ENCODE measurements at places on chromosomes 3 and 15.

GRCh38 chr3:37590328-37591079, 271.2 kb upstream of the CTDSPL start:
- DNase-seq: no peak

DNA sequence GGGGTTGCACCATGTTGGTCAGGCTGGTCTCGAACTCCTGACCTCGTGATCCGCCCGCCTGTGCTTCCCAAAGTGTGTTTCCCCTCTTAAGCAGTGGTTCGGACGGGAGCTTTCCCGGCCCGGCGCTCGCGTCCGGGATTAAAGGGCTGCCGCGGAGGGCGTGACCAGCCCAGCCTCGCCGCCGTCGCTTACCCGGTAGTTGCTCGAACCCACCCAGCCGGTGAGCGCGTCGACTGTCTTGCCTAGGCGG, 513 bp downstream of the CLASP2 start:
- peak; percentile 70 for DNase-seq

GRCh38 chr3:184440151-184440550, 60.3 kb downstream of the CHRD start:
- DNase-seq: no peak

GRCh38 chr3:125641891-125642290, 46.6 kb upstream of the OSBPL11 start:
- DNase-seq: no peak

GRCh38 chr15:68552344-68552743, 26.4 kb upstream of the CORO2B start:
- no peak for DNase-seq

DNA sequence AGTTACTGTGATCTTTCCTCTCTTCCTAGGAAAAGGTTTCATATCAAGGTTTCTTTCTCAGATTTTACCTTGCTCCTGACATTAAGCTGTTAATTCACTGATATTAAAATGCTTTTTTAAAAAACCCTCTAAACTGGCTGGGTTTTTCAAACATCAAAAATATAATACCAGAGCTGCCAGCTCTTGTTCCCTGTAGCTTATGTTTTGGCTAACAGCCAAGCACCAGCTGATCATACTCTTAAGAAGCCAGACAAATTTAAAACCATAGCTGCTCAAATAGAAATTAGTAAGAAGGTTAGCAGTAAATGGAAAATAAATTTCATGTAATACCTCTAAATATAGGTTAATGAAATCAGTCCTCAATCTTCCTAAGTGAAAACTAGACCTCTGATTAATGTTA, 657.5 kb downstream of the GRM7 start:
- no peak for DNase-seq

DNA sequence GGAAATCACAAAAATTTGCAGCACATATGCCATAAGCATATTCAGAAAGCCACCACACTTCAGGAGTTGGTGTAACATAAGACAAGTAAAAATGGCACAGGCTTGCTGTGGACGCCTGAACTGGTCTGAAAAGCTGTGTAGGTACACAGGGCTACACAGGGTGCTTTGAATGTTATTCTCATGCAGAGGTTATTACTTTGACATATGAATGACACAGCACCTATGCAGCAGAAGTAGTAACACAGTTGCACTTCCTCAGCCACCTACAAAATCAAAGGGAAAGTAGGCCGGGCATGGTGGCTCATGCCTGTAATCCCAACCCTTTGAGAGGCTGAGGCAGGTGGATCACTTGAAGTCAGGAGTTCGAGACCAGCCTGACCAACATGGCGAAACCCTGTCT, 54.5 kb downstream of the OSBPL10 start:
- DNase-seq: no peak

GRCh38 chr3:19541284-19541683, 392.7 kb downstream of the EFHB start:
- no peak for DNase-seq

GRCh38 chr3:177665122-177665808, 468.0 kb upstream of the TBL1XR1 start:
- DNase-seq: no peak

GRCh38 chr3:43478118-43478785, 143.6 kb downstream of the ANO10 start:
- no peak for DNase-seq

DNA sequence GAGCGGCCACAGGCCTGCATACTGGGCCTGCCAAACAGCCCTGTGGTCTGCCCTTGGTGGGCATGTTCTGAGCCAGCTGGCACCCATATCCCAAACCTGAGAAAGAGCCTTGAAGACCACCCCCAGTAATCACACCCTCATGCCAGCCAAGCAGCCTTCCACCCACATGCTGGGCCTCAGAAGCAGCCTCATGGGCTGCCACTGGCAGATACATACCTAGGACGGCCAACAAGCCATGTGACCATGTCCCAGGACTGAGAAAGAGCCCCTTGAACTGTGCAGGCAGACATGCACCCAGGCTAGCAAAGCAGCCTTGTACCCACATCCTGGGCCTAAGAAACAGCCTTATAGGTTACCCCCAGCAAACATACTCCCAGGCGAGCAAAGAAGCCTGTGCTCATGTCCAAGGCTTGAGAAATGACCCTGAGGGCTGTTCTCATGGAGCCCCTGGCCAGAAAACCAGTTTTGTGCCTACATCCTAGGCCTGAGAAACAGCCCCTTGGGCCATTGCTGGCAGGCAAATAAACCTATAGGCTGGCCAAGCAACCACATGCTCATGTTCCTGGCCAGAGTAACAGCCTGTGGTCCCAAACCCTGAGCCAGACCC, 24.9 kb downstream of the TUBGCP5 start:
- DNase-seq: no peak

DNA sequence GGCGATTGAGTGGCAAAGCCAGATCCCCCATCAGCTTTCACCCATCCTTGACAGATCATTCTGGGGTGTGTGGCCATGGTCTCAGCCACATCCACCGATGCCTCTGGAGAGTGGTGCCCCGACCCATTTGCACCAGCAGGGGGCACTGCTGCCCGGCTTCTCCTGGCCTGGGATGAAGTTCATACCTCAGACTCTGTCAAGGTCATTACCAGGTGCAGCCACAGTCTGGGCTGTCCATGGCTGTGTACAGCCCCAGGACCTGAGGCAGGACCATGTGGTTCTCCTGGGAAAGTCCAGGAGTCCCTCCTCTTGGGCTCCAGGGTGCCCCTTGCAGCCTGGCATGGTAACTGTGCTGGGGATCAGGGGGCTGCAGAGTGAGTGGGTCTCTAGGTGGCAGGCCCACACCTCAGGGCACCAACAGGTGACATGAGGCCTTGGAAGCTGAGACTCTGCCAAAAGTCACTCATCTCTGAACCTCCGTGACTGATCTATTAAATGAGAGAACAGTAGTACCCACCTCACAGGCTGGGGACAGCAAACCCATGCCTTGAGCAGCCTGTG, 67.2 kb downstream of the CACNA2D2 start:
- DNase-seq: peak; percentile 85

GRCh38 chr3:122132949-122133540, 50.4 kb upstream of the CASR start:
- DNase-seq: no peak

GRCh38 chr3:28646435-28646834, 297.8 kb upstream of the AZI2 start:
- no peak for DNase-seq

DNA sequence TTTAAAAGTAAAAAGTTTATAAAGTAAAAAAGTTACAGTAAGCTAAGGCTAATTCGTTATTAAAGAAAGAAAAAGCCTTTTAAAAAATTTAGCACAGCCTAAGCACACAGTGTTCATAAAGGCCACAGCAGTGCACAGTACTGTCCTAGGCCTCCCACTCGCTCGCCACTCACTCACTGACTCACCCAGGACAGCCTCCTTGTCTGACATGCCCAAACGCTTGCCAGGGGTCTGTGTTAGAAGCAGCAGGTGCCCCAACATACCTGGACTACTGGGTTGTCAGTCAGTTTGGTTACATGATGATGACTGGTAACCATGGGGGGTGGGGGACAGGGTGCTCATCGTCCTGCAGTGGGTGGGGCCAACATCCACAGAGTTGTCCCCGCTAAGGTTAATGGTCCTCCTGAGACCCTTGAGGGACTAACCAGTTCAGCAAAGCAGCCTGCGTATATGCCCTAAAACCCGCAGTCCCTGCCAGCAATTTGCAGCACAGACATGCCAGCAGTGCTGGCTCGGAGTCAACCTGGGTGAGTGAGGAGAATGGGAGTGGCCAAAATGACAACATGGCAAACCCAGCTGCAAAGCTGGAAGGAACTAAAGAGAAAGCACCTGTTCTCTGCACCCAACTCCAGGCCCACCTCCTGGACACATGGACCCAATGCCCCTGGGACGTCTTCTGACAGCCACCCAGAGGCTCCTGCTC, 49.2 kb downstream of the CYFIP1 start:
- no peak for DNase-seq

DNA sequence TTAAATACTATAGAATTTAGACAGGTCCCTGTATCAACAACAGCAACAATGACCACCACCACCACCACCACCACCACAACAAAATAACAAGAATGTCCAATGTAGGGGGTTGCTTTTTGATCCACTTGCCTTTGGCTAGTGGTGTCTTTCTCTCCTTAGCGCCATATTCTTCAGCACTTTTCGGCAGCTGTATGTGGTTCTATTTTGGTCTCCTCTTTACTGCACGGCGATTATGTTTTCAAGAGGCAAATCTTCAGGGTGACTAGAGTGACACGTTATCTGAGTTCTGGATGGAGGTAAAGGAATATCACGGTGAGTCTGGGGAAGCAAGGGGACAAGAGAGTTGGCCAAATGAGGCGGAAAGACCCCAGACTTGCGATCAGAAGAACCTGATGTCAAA, 56.1 kb downstream of the ST6GAL1 start:
- DNase-seq: no peak

DNA sequence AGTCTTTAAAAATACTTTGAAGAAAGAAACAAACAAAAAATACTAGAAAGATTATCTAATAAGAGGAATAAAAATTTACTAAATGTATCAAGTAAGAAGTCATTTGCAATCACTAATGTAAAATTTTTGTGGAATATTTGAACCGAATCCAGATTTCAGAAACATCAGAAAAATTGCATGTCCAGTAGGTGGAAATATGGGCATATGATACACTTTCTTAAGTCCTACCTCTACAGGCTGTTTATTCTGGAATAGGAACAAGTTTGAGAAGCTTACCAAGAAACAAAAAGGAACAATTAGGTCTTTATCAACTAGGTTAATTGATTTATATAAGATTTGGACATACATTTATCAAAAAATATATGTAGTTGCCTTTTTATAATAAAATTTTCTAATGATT, 292.9 kb upstream of the ROBO1 start:
- no peak for DNase-seq

DNA sequence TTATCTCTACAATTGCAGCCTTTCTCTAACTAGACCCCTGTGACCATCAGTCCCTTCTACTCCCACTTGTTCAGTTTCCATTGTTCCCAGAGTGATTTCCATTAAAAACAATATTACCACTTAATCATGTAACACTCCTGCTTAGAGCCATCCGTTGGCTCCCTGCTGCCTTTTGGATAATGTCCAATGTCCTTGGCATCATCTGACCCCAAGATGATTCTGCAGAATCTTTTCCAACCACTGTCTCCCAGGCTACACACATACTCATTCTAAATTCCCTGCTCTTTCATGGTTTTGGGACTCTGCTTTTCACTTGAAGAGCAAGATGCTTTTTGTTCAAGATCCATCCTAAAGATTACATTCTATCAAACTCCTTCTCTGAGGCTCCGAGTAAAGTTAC, 7.1 kb downstream of the KCNH8 start:
- DNase-seq: no peak

DNA sequence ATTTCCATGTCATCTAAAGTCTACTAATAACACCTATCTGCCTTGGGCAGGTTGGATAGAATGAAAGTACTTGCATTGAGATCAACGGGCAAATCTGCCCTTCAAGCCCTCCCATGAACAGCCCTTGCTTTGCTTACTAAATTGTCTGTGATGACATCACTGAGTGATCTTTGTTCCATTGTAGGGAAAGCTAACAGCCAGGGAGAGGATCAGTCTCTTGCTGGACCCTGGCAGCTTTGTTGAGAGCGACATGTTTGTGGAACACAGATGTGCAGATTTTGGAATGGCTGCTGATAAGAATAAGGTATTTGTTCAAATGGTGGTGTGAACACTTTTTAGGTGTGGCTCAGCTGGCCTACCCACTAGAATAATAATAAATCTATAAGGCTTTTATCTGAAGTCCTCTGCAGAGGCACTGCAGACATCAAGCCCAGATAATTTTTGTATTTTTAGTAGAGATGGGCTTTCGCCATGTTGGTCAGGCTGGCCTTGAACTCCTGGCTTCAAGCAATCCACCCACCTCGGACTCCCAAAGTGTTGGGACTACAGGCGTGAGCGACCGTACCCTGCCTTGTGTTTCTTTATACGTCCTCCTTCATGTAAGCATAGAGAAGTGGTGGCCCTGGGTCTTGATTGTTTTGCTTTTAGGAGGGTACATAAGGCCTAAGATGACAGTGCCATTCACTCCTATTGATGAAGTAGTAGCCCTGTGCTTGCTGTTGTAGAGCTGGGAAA, 5.7 kb downstream of the PCCB start:
- DNase-seq: no peak

DNA sequence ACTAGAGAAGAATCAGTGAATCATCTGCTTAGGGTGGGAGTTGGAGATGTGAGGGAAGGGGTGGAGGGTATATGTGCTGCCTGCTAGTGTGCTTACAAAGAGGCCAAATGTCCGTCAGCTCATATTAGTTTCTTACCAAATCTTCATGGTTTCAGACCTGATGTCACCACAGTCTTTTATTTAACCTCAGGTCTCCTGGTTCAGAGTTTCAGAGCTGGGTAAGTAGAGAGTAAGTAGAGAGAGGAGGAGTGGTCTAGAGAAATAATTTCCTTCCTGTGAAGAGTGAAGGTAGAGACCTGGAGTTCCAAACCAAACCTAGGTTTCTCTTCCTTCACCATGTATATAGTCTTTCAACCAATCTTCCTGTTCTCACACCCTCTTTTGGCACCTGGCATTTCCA, 17.5 kb upstream of the P2RY1 start:
- no peak for DNase-seq

DNA sequence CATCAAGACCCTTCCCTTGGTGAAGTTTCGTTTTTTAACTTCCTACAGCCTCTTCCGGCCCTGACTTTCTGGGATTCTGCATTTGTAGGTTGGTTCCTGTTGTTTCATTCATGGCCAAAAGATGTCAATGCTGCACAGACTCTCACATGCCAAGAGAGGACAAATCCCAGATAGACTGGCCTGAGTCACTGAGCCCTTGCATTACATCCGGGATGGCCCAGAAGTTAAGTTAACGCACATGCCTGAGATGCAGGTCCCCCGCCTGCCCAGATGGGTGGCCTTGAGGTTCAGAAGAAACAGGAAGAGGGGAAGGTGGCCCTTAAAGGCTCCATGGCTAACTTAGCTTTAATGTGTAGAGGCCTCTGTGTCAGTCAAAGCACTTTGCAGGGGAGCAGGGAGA, 51.6 kb upstream of the SRGAP3 start:
- no peak for DNase-seq

GRCh38 chr3:108352176-108352575, 55.8 kb downstream of the HHLA2 start:
- DNase-seq: no peak

GRCh38 chr3:123347205-123347604, 101.7 kb downstream of the ADCY5 start:
- DNase-seq: no peak

GRCh38 chr3:112123548-112123947, 9.5 kb downstream of the GCSAM start:
- no peak for DNase-seq

All from HEK293T (cell line).